Aorta (tissue), 5 donors: ENCODE measurements at places on chromosomes 13 and 19.

DNA sequence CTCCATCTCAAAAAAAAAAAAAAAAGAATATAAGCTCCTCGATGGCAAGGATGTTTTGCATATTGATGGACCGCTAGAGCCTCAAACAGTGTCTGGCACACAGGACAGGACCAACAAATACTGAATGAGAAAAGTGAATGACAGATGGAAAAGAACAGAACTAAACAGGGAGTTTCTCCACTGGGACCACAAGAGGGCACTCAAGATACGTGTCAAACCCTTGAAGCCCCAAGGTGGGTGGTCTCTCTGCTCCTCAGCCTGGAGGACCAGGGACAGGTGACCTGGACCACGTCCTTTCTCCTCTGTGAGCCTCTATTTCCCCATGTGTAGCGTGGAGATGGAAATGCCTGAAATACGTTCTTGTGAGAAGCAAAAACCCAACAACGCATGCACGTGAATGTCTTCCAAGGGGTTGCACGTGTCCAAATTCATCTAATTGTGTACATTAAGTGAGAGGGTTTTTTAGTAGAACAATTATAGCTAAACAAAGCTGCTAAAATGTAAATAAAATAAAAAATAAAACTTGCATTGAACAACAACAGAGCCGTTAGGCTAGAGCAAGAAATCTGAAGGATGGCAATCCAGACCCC is 5.7 kb upstream of the CDC42EP5 start:
- H3K36me3 ChIP-seq: no peaks in the 10 kb centered on the region
- peak; percentile 41 for DNase-seq
- no peak overlapping the region for H3K4me3 ChIP-seq
- H3K27ac ChIP-seq: no peak overlapping the region
- no peaks in the 10 kb centered on the region for H3K27me3 ChIP-seq

DNA sequence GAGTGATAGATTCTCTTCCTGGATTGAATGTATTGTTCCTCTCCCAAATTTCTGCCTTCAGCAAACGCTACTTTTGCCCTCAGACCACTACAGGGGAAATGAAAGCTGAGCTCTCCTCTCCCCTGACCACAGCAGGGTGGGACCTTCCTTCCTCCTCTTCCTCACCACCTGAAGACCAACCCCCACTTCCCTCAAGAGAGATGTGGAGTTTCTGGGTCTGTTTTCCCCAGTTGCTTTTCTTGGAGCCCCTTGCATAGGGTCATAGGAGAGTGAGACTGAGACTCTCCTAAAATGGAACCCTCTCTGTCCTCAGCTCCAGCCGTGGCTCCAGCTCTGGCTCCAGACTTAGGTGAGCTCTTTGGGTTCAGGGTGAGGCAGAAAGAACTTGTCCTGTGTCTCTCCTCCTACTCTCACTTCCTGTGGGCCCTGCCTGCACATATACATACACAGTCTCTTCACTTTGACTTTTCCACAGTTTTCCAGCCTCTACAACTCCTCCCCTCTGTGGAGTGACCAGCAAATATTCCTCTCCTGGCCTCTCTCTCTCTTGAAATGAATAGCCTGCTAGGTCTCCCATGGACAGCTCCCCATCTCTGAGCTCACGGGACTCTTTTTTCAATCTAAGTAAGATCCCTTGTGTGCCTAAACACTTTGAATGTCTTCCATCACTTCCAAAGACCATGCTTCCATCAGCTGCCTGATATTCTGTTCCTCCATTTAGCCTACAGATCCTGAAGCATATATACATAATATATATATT is 19.2 kb upstream of the ZNF175 start:
- no peaks in the 10 kb centered on the region for H3K27me3 ChIP-seq
- no peak for DNase-seq
- no peaks in the 10 kb centered on the region for H3K4me1 ChIP-seq
- no peak overlapping the region for H3K4me3 ChIP-seq
- H3K27ac ChIP-seq: no peak overlapping the region

DNA sequence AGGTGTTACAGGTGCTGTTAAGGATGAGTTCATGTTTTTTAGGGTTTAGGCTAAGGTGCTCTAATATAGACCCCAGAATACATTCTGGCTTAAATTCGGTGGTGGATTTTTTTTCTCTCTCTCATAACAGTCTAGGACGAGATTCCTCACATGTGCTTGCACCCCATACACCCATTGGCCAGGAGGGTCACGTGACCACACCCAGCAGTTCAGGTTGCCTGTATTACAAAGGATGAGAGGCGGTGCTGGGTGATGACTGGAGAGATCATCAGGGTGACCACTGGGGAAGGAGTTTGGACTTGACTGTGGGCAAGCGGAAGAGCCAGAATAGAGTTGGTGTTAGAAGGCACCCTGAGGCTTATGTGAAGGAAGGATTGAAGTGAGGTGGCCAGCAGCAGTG is 27.7 kb downstream of the PPP2R1A start:
- no peaks in the 10 kb centered on the region for H3K27me3 ChIP-seq
- no peak overlapping the region for H3K27ac ChIP-seq
- DNase-seq: no peak

GRCh38 chr19:17519967-17520366 is 8.5 kb downstream of the PGLS start:
- H3K4me3 ChIP-seq: no peak overlapping the region
- no peak overlapping the region for H3K27ac ChIP-seq
- no peaks in the 10 kb centered on the region for H3K27me3 ChIP-seq
- H3K4me1 ChIP-seq: no peaks in the 10 kb centered on the region
- DNase-seq: no peak

DNA sequence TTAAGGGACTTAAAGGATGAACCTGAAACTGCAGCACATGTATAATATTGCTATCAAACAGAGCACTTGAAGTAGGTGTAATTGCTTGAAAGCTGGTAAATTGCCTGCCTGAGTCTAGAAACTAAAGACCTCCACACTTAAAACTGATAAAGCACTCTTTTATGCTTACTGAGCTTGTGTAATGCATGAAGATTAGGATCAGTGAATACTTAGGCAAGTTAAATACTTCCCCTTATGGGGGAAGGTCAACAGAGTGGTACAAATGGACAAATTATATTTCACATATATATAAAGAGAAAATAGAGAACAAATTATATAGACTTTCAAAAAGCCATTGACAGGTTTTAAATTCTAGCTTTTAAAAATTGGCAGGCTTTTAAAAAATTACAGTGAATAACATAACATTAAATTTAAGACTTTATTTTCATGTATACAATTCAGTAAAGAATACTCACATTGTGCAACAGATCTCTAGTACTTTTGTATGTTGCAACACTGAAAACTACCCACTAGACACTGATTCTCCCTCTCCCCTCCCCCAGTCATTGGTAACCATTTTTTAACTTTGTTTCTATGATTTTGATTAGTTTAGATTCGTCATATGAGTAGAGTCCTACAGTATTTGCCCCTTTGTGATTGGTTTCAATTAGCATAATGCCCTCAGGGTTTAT is 23.9 kb downstream of the PIBF1 start:
- H3K36me3 ChIP-seq: peaks cover 1% of the 10 kb centered on the region
- no peak overlapping the region for H3K27ac ChIP-seq
- H3K4me3 ChIP-seq: no peak overlapping the region

DNA sequence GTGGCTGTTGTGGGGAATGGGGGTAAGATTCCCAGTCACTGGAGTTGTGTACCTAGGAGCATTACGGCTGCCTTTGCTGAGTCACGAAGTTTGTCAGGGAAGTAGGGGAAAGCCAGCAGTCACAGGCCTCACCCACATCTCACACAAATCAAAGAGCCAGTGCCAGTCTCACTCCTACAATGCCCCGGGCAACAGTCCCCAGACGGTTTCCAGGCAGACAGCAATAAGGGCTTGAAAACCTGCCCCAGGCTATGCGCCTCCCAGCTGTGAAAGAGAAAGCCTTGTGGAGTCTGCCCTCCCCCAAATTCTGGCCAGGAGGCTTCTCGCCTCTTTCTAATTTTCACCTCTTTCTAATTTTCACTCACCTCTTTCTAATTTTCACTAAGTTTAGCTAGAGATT is 142.3 kb upstream of the EDNRB start:
- no peaks in the 10 kb centered on the region for H3K27me3 ChIP-seq
- H3K4me1 ChIP-seq: no peaks in the 10 kb centered on the region
- no peak overlapping the region for H3K27ac ChIP-seq
- DNase-seq: no peak
- H3K36me3 ChIP-seq: no peaks in the 10 kb centered on the region

- DNase-seq: no peak
- H3K4me1 ChIP-seq: no peaks in the 10 kb centered on the region
- no peak overlapping the region for H3K27ac ChIP-seq
- no peak overlapping the region for H3K4me3 ChIP-seq
- H3K27me3 ChIP-seq: no peaks in the 10 kb centered on the region
- no peaks in the 10 kb centered on the region for H3K36me3 ChIP-seq
These were observed 731 bp upstream of the AKAP8L start for GRCh38 chr19:15419413-15420025.

- H3K36me3 ChIP-seq: no peaks in the 10 kb centered on the region
- H3K27me3 ChIP-seq: no peaks in the 10 kb centered on the region
- H3K27ac ChIP-seq: no peak overlapping the region
- H3K4me3 ChIP-seq: no peak overlapping the region
- no peak for DNase-seq
These were observed 146.7 kb upstream of the FNDC3A start for GRCh38 chr13:48828962-48829411.

- peak; percentile 82 for DNase-seq
- no peaks in the 10 kb centered on the region for H3K27me3 ChIP-seq
- H3K27ac ChIP-seq: no peak overlapping the region
- H3K36me3 ChIP-seq: peaks cover 2% of the 10 kb centered on the region
- no peaks in the 10 kb centered on the region for H3K4me1 ChIP-seq
These were observed 2.0 kb upstream of the USF2 start for GRCh38 chr19:35266520-35267352.

- no peaks in the 10 kb centered on the region for H3K4me1 ChIP-seq
- no peaks in the 10 kb centered on the region for H3K36me3 ChIP-seq
- peak; percentile 84 for DNase-seq
- peak within 1 kb of the TSS; percentile 51 for H3K4me3 ChIP-seq
- no peaks in the 10 kb centered on the region for H3K27me3 ChIP-seq
These were observed at the start of gene ZNF544 for GRCh38 chr19:58228585-58229254. Gene ZNF544, plus strand, starts transcription at chr19:58228914. Its CDS starts 15,110 bp downstream, at chr19:58244024.

DNA sequence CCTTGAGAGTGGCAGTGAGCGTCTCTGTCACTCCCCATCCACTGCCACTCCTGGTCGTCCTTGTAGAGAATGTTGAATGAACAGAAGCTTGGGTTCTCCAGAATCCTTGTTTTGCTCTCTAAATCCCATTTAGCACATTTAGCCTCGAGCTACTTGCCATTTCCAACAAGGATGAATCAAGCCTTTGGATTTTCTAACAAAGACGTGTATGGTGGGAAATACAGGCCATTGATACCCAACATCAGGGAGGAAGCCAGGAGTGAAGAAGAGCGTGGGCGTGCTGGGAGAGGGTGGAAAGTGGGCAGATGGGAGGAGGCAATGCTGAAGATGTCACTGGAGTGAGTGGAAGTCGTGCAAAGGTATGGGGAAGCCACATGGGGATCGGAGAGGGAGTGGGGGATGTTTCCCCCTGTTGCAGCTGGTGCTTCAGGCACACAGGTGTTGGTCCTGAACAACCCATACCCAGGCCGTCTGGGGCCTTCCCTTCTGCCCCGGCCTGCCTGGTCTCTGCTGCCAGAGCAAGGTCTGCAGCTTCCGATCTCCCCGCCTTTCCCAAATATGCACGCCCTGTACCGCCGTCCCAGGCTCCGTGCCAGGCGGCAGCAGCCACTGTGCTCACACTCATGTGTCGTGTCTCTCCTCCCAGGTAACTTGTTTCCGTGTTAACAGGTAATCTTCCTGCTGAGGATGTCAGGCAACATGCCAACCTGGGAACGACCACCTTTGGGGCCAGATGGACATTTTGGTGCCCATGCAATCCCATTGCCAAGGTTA is 48.7 kb downstream of the ZIC5 start:
- H3K4me1 ChIP-seq: no peaks in the 10 kb centered on the region
- no peaks in the 10 kb centered on the region for H3K36me3 ChIP-seq
- no peak overlapping the region for H3K27ac ChIP-seq
- no peaks in the 10 kb centered on the region for H3K27me3 ChIP-seq

DNA sequence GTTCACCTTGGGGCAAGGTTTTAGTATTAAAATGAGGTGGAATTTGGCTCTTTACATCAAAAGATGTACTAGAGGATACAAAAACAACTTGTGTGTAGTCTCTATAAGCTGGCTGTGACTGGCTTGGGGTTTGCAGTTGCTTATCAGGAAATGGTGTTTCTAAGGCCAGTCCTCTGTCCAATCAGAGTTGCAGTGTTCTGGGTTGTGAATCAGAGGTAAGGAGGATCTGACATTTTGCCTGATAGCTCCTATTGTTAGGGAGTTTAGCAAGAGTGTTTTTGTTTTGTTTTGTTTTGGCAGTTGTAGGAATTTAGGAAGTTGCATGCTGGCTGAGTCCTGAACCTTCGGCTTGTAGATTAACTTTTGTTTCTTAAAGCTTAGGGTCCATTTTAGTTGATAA is 20.1 kb upstream of the ESD start:
- H3K4me1 ChIP-seq: no peaks in the 10 kb centered on the region
- no peak overlapping the region for H3K27ac ChIP-seq
- H3K36me3 ChIP-seq: no peaks in the 10 kb centered on the region
- DNase-seq: no peak

- H3K4me1 ChIP-seq: no peaks in the 10 kb centered on the region
- no peak overlapping the region for H3K27ac ChIP-seq
- no peak overlapping the region for H3K4me3 ChIP-seq
- H3K36me3 ChIP-seq: no peaks in the 10 kb centered on the region
- no peak for DNase-seq
- no peaks in the 10 kb centered on the region for H3K27me3 ChIP-seq
These were observed 9.0 kb downstream of the BLOC1S3 start for GRCh38 chr19:45187421-45188100.

GRCh38 chr19:57338877-57339276 is 12.2 kb upstream of the ZNF304 start:
- no peak overlapping the region for H3K27ac ChIP-seq
- no peaks in the 10 kb centered on the region for H3K27me3 ChIP-seq
- DNase-seq: no peak
- H3K36me3 ChIP-seq: no peaks in the 10 kb centered on the region
- H3K4me1 ChIP-seq: no peaks in the 10 kb centered on the region

- no peaks in the 10 kb centered on the region for H3K27me3 ChIP-seq
- H3K4me1 ChIP-seq: no peaks in the 10 kb centered on the region
- H3K27ac ChIP-seq: no peak overlapping the region
These were observed 54.7 kb upstream of the URAD start for GRCh38 chr13:28043224-28043623.

DNA sequence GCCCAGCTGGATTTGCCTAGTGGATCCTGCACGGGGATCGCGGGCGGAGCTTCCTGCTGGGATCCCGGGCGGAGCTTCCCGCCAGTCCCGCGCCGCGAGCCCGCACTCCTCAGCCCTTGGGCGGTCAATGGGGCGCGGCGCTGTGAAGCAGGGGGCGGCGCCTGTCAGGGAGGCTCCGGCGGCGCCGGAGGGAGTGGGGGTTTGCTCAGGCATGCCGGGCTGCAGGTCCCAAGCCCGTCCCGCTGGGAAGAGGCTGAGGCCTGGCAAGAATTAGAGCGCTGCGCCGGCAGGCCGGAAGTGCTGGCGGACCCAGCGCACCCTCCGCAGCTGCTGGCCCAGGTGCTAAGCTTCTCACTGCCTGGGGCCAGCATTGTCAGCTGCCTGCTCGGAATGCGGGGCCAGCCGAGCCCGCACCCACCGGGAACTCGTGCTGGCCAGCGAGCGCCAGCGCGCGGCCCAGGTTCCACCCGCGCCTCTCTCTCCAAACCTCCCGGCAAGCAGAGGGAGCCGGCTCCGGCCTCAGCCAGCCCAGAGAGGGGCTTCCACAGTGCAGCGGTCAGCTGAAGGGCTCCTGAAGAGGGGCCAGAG is 119.6 kb downstream of the PRR20E start:
- no peak for DNase-seq
- no peak overlapping the region for H3K4me3 ChIP-seq
- no peaks in the 10 kb centered on the region for H3K36me3 ChIP-seq
